SIG-M5 (cell line): ENCODE measurements at places on chromosomes 3 and 15.

- no peak for DNase-seq
These were observed 516.5 kb downstream of the NLGN1 start for GRCh38 chr3:173913974-173914421.

DNA sequence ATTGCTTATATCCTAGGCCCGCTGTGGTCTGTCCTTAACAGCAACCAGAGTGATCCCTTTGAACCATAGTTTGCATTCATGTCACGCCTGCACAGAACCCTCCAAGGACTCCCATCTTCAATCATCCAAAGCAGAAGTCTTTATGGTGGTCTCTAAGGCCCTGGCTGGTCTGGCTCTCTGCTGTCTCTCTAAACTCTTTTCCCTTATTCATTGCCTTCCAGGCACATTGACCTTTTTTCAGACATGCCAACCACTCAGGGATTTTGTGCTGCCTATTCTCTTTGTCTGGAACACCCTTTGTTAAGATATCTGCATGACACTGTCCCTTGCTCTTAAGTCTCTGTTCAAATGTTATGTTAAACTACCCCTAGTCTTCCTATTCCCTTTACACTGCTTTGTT is 21.9 kb upstream of the ZBTB47 start:
- no peak for DNase-seq

DNA sequence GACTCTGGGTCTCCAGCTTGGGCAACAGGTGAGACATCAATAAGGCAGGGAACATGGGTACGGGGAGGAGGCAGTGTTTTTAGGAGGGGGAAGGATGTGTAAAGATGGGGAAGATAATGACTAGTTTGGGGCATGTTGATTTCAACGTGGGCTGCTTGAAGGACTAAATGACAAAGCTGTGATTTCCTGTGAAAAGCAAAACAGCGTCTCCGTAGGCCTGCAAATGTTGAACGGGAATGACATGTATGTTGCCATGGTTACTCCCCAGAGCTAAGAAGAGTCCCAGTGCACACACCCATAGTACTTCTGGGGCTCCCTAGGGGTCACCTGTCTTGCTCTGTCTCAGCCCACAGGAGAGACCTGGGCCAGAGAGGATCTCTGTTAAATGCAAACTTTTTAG is 71.3 kb upstream of the ETV5 start:
- DNase-seq = no peak

DNA sequence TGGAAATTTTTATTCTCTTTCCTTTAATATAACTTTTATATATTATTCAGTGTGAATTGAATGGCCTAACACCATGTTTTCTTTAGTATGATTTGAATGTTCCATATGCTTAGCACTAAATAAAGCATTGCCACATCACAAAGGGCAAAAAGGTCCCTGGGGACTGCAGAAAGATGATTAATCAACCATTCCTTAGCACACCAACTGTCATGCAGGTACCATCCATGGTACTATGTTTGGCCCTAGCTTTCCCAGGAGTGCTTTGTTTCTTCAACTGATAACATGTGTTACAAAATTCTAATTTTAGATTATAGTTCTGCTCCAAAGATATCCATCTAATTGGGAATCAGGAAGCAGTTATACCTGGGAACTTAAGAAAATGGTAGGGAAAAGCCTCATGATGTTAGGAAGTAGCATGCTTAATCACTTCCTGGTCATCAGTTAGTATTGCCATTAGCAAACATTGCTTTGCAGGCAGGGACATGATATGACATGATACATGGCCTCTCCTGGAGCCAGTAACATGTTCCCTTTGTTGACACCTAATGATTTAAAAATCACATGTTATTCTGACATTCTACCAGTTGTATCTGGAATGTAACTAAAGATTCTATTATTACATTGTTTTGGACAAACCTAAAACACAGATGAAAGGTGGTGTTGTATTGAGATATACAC is 712.6 kb upstream of the GBE1 start:
- no peak for DNase-seq

- no peak for DNase-seq
These were observed 80.5 kb upstream of the OSBPL11 start for GRCh38 chr3:125675791-125676190.

DNA sequence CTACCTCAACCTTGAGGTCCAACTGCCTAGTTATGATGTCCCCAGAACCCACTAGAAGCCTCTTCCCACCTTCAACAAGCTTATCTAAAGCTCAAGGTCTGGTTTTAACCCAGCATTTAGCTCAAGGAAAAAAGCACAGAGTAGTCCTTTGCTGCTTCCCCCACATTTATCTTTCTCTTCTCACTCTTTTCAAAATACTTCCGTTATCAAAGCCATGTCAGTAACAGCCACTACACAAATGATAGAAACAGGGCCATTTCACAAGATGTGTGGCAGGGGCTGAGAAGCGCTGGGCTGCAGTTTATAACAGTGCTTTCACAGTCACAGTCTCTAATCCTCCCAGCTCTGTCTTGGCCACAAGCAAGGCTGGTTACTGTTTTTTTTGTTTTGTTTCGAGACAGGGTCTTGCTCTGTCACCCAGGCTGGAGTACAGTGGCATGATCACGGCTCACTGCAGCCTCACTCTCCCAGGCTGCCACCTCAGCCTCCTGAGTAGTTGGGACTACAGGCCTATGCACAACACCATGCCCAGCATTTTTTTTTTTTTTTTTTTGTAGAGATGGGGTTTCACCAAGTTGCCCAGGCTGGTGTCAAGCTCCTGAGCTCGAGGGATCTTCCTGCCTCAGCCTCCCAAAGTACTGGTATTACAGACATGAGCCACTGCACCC is 218.8 kb downstream of the OSBPL10 start:
- no peak for DNase-seq

GRCh38 chr15:70252056-70252950 is 154.6 kb upstream of the TLE3 start:
- no peak for DNase-seq

DNA sequence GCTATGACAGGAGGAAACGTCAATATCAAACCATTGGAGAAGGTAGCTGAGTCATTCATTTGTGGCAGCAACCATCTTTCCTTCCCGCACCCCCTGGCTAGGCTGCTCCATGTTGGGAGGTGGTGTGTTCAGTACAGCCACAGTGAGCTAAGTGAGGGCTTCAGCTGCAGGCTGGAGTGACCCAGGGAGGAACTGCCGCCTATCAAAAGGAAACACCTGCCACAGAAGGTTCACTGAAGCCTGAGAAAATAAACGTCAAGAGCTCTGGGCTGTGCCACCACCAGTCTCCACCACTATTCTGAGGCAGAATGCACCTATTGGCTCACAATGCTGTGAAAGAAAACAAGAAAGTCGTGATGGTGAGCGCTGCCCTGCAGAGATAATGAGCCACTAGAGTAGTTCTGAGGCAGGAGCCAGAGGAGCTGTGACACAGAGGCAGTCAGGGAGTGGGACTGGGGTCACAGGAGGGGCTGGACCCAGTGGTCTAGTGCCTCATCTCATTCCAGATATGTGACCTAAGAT is 34.8 kb upstream of the CD47 start:
- no peak for DNase-seq

DNA sequence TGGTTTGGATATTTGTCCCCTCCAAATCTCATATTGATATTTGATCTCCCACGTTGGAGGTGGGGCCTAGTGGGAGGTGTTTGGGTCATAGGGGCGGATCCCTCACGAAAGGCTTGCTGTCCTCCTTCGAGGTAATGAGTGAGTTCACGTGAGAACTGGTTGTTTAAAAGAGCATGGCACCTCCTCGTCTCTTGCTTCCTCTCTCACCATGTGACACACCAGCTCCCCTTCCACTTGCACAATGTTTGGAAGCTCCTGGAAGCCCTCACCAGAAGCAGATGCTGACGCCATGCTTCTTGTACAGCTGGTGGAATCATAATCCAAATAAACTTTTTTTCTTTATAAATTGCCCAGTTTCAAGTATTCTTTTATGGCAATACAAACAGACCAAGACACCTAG is 38.6 kb downstream of the RFTN1 start:
- no peak for DNase-seq

GRCh38 chr3:27216955-27217552 is 152.1 kb downstream of the NEK10 start:
- no peak for DNase-seq

DNA sequence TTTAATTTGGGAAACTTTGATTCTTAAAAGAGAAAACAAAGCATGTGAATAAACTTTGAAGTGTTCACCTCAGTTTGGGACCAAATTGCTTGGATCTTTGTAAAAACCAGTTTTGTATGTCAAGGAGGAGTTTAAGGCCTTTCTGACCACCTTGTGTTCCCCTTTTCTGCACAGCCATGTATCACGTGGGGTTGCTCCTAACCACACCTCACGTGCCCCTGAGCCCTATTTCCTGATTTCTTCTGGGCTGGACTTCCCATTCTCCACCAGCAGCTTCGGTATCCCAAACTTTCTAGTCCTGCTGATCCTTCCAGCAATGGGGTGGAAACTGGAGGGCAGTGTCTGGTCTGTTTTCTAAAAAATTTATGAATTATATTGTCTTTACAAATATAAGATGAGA is 76.4 kb upstream of the STT3B start:
- no peak for DNase-seq

DNA sequence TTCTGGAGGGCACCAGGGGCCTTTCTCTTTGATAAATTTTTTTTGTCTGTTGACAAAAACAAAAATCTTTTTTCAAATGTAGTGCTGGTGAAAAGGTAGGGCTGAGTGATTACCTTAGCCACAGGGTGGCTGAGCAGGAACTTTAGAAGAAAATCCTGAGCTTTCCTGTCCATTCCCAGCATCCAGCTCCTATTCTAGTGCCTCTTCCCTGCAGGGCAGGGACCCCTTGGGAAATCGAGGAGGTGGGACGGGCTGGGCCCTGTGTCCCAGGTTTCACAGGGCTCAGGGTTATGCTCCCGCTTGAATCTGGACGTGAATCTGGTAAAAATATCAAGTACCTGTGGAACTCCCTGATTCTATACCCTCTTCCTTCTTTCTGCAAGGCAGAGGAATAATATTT is 31.7 kb downstream of the EDEM1 start:
- DNase-seq = no peak

- no peak for DNase-seq
These were observed 156.1 kb downstream of the STXBP5L start for GRCh38 chr3:121064121-121064520.

GRCh38 chr3:142507241-142507640 is 59.4 kb upstream of the XRN1 start:
- no peak for DNase-seq

DNA sequence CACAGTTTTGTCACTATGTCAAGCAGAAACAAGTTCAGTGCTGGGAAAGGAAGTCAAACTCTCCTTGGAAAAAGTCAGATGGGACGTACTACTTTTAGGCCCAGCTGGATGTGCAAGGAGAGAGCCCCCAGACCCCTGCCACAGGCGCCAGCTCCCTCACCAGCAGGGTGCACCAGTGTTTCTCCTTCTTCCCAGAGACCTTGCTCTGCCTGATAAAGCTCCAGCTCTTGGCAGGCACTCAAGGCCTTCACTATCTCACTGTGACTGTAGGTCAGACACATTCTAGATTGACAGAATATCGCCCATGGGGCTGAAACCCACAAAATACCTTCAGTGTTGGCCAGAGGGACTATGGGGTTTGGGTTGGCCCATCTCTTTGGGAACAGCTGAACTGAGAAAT is 54.8 kb upstream of the CHRNB4 start:
- no peak for DNase-seq

DNA sequence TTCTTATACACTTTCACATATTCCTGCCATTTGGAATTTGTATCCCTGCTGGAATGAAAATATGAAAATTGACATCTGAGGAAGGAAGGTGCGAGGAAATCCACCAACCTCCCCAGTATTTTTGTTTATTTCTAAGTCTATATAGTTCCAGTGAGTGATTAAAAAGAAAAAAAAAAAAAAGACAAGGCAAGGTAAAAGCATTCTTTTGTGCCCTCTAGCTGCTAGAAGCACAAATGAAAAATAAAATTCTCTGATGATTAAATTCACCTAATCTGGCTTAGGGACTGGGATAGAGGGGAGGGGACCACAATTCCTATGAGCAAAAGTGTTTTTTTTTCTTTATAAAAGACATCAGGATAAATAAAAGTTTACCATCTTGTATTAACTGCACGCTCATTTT is 370.9 kb downstream of the NR2F2 start:
- DNase-seq = no peak

- no peak for DNase-seq
These were observed 322.4 kb upstream of the SLCO3A1 start for GRCh38 chr15:91530956-91531582.
